ENCODE measurements at places on chromosomes 2 and 18. TPM values are rescaled to one million over a fixed set of nuclear protein-coding genes. Genes with fewer than 3 reads are reported as not detected.

RIT2 gene
- not detected for total RNA-seq

THADA gene
- 22.8 TPM for total RNA-seq

TEX44 gene
- not detected for total RNA-seq

RNU2-63P gene
- total RNA-seq = not detected

SERPINB3 gene
- not detected for total RNA-seq

All from A549 treated with ZK216348 at 1 μM for 4 hours (cell line).